ENCODE measurements at places on chromosomes 7 and 10.

DNA sequence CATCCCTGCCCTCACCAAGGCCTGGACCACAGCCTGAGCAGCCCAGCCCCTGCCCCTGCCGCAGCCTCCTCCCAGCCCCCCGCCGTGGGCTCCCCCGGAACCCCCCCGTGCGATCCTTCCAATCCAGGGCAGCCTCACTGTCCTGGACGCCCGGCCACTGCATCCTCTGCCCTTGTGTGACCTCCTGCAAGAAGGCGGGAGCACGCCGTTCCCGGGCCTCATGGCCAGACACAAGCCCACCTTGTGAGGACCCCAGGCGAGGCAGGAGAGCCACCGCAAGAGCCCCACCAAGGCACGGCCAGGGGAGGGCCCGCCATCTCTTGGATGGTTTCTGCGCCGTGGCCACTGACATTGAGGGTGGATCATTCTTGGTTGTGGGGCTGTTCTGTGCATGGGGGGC lies 7.8 kb upstream of the LFNG start:
- DNase-seq = no peak

DNA sequence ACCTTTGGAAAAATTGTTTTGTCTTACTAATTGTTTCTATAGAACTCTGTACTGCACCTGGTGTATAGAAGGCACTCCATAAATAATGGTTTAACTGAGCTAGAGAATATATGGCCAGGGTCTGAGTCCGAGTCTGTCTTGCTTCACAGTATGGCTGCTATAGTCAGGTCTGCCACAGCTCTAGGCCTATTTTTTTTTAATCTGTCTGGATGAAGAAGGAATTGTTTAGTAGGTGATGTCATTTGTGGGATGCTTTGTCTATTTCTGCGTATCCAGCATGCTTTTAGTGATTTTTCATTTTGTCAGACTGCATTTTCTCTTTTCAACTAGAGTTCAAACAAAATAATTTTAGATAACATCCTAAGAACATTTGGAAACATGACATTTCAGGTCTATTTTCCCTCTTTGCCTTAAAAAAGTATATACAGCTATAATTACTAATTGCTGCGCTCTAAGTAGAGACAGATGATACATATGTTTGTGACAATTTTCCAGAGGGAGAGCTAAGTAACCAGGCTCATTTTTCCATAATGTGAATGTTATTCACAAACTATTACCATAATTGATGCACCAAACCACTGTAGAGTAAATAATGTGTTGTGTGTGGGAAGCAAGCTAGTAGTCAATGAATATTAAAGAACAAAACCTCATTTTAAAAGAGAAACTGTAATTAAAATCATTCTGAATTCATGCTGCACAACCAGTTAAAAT lies 361.7 kb downstream of the AUTS2 start:
- DNase-seq = no peak

- DNase-seq = no peak
Measured at GRCh38 chr10:133158437-133158755, 1.6 kb upstream of the KNDC1 start.

- DNase-seq = peak; percentile 47
Measured at GRCh38 chr7:37247861-37248260, 200.8 kb downstream of the ELMO1 start.

- DNase-seq = no peak
Measured at GRCh38 chr10:121332829-121333765, 265.1 kb downstream of the FGFR2 start.

GRCh38 chr10:12418725-12419261 lies 69.4 kb downstream of the CAMK1D start:
- no peak for DNase-seq

DNA sequence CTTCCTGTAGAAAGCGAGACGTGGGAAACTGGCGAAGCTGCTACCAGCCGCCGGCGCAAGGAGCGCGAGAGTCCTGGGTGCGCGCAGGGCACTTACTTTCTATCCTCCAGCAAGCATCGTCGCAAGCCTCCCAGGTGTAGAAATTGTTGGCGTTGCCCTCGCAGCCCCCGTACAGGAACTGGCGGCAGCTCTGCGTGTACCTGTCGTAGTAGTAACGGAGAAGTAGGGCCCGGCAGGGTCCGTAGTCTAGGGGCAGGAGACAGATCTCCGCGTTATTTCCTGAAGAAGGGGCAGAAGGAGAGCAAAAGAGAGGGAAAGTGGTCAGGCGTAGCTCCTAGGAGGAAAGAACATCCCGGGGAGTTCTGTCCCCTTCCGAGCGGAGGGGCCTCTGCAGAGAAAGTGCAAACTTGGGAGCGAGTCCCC lies 501 bp downstream of the TFPI2 start:
- DNase-seq = no peak

DNA sequence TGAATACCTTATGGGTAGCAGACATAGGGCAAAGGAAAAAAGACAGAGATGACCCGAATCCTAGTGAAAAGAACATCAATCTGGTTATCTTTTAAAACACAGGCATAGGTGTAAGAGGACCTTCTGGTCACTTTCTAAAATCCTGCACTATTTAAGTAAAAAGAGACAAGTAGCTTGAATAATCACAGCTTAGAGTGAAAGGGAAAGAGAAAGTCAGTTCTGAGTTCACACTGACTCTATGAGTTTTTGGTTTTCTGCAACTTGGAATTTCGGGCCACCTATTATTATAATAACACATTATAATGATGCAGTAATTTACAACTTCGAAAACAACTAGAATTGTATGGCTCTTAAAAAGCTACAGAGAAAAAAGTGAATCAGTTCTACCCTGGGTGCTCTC lies 247.8 kb downstream of the DOCK4 start:
- DNase-seq = no peak

GRCh38 chr7:116698930-116699721 lies 27.1 kb downstream of the MET start:
- DNase-seq = no peak

DNA sequence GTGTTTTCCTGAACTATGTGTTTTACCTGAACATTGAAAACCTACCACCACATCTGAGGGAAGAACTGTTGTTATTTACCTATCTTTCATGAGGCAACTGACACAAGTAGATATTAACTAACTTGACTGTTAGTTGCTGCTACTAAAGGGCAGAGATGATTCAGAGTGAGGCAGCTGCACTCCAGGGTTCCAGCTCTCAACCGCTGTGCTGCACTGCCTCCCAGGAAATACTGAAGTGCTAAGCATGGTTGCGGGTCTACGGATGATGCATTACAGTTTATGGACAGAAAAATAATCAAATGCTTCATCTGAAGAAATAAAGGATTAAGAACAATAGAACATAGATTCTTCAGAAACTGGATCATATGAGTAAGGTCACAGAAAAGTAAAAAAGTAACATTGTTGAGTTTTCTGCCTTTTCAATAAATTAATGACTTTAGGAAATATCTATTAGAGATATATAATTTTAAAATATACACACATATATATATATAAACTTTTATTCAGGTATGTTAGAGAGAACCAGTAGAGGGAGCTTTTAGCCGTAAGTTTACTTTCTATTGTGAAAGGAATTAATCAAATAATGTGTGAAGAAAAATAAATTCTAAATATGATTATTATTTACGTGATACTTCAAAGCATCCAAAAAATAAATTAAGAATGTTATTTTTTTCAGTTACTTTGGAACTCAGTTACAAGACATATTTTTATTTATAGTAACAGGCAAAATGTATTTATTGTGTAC lies 620.0 kb downstream of the CNTNAP2 start:
- no peak for DNase-seq

- no peak for DNase-seq
Measured at GRCh38 chr7:90726120-90726519, 130.0 kb downstream of the CDK14 start.

DNA sequence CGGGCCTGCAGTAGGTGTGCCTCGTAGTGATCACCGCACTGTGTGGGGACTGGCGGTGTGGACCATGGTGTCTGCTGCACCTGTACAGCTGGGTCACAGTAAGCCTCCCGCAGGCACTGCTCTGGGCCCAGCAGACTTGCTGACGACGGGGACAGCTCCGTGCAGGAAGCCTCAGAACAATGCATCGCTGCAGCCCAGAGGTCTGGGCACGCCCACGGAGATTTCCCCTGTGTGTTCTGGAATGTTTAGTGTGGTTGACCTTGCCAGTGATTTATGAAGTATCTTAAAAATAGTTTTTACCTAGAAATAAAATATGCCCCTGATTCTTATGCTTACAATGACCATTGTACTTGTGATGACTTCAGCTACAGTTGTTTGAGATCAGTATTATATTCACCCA lies 59.1 kb upstream of the ZNF32 start:
- no peak for DNase-seq

GRCh38 chr10:110613996-110614495 lies 30.1 kb upstream of the RBM20 start:
- DNase-seq = no peak

DNA sequence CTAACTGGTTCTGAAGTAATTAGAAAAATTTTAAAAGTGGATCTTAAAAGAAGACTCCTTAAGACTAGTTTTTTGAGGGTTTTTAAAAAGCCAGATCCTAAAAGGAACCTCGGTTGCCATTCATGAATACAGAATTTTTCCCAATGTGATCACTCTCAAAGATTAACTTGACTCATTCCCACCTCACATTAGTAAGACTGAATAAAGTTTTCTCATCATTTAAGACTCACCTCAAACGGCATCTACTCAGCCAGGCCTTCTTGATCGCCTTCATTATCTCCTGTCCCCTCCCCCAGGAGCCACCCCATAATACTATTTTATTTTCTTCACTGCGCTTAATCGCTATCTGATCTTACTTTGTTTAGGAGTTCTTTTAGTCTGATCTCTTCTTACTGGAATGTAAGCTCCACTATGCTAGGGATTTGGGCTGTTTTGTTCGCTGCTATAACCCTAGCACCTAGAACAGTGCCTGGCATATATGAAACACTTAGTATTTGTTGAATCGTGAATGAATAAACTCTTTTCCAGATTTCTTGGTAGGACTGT lies 55.9 kb upstream of the PCGF5 start:
- no peak for DNase-seq

- DNase-seq = no peak
Measured at GRCh38 chr10:124586142-124586541, 124.5 kb downstream of the LHPP start.

GRCh38 chr7:24701261-24702235 lies 55.7 kb downstream of the GSDME start:
- peak; percentile 75 for DNase-seq

GRCh38 chr10:11491087-11491486 lies 120.4 kb downstream of the USP6NL start:
- no peak for DNase-seq

GRCh38 chr7:120588416-120588815 lies 269.5 kb downstream of the TSPAN12 start:
- DNase-seq = no peak

GRCh38 chr7:96599288-96599936 lies 110.2 kb downstream of the SEM1 start:
- no peak for DNase-seq

- no peak for DNase-seq
Measured at GRCh38 chr7:38280000-38280399, 6.6 kb upstream of the TARP start.

DNA sequence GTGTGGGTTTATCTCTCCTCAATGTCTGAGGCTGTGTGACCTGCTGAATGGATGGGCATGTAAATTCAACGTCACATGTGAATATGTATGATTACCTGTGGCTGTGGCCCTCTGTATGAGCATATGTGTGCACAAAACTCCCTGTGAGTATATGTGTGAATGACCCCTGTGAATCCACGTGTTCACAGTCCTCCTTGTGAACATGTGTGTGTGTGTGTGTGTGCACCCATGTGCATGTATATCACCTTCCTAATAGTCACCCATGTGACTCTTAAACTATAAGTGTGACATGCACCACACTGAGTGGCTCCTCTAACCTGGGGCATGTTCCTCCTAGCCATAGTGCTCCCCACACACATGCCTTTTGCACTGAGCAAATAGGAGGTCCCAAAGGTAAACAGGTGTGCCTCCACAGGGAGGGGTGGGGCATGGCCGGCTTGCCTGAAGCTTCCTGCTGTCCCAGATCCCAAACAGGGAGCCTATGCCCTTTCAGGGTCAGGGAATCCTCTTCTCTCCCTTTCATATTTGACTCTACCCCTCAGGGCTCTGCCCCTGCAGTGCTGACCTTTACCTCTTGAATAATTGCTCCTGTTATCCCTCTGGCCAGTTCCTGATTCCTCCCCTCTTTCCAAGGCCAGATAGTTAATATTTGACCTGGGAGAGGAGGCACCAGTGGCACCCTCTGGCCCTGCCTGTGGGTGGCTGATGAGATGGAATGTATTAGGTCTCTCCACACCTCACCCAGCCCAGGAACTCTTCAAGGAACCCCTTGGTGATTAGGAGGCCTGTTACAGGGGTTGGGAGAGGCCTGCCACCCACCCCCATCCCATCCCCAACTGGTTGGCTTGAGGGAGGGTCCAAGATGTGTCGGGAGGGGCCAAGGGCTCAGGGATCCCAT lies 1.9 kb downstream of the SEMA4G start:
- DNase-seq = no peak

DNA sequence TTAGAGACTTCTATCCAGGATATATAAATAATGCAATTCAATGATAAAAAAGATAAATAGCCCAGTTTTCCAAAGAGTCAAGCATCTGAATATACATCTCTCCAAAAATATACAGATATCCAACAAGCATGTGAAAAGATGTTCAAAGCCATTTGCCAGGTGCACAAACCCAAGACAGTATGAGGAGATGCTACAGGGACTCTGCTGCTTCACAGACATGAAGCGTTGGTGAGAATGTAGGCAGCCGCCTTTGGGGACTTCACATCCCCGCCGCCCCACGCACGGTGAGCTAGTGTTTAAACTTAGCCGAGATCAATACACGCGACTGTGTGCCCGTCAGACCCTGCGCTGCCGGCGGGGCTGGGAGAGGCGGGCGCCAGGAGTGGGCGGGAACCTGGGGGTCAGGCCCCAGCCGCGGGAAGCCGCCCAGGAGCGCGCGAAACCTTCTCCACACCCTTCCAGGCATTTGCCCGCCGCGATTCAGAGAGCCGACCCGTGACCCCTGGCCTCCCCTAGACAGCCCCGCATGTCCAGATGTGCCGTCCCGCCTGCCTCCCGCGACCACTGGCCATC lies 927 bp upstream of the ALOX5 start:
- no peak for DNase-seq

DNA sequence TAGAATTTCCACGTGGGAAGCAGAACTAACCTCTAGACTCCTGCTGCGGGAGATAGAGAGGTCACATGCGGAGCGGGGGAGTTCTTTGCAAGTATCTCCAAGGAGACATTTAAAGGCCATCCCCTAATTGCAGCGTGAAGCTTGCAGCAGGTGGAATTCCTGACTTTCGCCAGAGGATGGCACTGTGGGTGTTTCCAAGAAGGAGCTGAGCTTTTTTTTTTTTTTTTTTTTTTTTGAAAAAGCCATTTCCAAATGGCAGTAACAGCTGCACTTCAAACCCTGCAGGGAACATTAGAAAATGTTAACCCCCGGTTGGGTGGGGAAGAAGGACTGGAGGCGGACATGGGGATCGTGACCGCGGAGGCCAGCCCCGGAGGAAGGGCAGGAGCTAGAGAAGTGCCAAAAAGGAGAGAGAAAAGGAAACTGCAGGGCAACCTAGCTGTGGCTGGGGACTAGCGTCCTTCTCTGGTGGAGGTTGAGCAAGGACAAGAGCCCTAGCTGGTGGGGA lies 487.7 kb downstream of the TYW1 start:
- DNase-seq = peak; percentile 56

- no peak for DNase-seq
Measured at GRCh38 chr10:3333426-3333825, 160.8 kb upstream of the PITRM1 start.

All from H54 (cell line).